Cortex of kidney (tissue), 1 donor: ENCODE measurements at places on chromosomes 7 and 10.

DNA sequence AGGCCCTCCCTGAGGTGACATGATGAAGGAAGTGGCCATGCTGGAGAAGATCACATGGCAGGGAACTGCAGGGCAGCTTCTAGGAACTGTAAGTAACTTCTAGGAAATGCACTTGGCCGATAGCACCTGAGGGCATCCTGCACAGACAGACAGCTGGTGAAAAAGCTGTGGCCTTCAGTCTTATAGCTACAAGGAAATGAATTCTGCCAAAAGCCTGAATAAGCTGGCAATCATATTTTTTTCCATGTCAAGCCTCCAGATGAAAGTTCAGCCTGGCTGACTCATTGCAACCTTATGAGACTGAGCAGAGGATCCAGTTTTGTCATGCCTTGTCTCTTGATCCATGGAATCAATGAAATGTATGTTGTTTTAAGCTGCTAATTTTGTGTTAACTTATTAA is 91.1 kb upstream of the CACNA2D1 start:
- DNase-seq, result no peak

- no peak for DNase-seq
Measured at GRCh38 chr10:32629910-32630309, 184.0 kb downstream of the CCDC7 start.

- DNase-seq, result no peak
Measured at GRCh38 chr10:112229901-112230300, 46.3 kb upstream of the GPAM start.

GRCh38 chr7:100102950-100103840 is 1.8 kb downstream of the AP4M1 start:
- DNase-seq, result no peak

DNA sequence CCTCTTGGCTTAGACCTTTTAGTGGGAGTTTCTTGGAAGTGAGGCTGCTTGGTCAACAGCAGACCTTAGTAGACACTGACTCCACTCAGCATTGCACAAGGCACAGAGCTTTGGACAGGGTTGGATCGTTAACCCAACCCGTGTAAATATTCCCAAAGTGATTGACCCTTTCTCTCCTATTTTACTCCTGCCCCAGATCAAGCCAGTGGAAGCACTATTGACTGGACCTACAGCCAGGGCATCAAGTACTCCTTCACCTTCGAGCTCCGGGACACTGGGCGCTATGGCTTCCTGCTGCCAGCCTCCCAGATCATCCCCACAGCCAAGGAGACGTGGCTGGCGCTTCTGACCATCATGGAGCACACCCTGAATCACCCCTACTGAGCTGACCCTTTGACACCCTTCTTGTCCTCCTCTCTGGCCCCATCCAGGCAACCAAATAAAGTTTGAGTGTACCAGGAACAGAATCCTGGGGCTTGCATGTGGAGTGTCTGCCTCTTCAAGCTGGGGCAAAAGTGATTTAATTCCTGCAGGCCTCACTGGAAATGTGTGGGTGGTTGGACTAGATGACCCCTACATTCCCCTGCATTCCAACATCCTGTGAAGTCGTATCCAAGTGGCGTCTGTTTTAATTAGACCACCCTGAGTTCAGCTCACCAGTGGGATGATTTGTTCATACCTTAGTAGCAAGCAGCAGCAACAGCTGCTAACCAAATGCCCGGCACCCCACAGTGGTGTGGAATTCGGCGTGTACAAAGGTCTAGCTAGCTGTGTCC is 7.5 kb downstream of the CPA1 start:
- DNase-seq, result no peak
